Activated T-cell treated with anti-CD3 and anti-CD28 coated beads, Interleukin-2, amount 50 U/mL, for 1 hour (primary cell): ENCODE measurements at places on chromosomes 12 and 14.

DNA sequence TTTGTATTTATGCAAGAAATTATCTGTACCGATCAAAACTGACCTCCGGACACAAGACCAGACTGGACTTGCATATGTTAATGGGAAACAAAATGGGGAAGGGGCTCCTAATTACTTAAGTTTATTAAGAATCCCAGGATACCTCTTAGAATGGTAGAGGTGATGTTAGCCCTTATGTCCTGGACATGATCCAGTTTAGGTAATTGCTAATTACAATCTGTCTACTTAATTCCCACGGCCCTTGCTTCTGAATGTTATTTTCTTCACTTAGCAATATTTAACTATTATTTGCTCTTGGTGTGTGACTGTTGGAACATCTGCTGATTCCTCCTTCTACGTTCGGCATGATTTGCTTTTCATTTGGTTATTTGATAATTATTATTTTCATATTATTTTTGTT, 644.0 kb downstream of the DIO2 start:
- DNase-seq = no peak

- no peak for DNase-seq
These were observed 134.7 kb downstream of the FGD4 start for GRCh38 chr12:32533971-32534590.

- DNase-seq = no peak
These were observed 15.8 kb downstream of the CD9 start for GRCh38 chr12:6215932-6216494.

DNA sequence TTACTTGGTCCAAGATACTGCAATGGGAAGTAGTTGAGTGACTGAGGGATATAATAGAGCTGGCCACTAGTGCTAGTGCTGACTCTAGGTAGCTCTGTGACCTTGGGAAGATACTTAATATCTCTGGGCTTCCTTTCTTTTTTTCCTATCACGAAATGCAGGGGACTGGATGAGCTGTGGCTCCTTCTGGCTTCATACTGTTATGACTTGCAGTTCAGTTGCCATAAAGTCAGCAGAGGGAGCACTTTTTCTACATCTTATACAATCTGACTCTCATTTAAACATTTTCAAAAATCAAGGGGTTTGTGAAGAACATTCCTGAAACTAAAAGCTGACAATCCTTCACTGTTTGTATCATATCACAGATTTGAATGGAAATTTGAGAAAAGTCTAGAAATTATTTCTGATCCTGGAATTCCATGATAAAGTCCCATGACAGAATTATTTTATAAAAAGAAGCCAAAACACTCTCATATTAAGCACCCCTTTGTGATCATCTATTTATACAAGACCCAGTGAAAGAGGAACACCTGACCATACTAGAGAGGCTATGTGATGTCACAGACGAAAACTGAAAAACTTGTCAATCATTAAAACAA, 5.3 kb downstream of the BHLHE41 start:
- DNase-seq = no peak

DNA sequence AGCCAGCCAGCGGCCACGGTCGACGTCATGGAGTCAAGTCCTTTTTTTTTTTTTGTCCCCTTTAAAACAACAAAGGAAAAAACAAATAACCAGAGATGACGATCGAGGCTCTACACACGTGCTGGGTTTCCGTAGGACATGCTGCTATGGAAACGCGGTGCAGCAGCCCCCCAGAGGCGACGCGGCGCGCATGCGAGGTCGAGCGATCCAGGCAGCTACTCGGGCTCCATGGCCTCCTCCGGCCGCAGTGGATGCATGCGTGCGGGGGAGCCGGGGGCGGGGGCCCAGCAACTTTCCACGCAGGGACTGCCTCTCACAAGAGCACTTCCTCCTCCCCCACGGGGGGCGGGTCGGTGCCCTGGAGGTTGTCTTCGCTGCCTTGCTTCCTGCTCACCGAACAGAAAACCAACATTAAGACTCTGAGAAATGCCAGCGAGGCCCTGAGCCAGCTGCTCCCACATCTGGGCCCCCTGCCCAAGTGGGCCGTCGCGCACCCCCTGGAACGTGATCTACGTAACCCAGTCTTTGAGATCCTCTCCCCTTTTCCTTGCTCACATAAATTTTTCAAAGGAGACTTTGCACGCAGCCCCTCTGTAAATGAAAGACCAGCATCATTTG, 30.7 kb downstream of the P2RX4 start:
- DNase-seq = peak; percentile 97

DNA sequence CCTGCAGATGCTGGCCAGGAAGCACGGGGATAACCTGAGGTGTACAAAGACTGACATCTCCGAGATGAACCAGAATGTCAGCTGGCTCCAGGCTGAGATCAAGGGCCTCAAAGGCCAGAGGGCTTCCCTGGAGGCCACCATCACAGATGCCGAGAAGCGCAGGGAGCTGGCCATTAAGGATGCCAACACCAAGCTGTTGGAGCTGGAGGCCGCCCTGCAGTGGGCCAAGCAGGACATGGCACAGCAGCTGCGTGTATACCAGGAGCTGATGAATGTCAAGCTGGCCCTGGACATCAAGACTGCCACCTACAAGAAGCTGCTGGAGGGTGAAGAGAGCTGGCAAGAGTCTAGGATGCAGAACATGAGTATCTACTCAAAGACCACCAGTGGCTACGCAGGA, 380.0 kb upstream of the USP15 start:
- DNase-seq = no peak

DNA sequence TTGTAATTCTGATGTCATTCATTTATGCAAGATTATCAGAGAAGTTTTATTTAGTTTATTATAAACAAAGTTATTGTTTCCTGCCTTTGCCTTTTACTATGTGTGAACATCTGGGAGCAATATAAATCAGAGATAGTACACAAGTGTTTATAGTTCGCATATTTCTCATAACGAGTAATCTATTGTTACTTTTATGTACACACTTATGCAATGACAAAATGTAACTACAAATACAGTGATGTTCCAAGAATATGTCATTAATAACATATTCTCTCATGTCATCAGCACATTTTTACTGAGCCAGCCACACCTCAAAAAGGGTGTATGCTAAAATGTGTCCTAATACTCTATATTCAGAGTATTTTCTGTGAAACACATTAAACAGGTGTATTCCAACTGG, 243.2 kb downstream of the ALX1 start:
- no peak for DNase-seq

- no peak for DNase-seq
These were observed 5.8 kb downstream of the NID2 start for GRCh38 chr14:52063052-52063462.

- DNase-seq = no peak
These were observed 200.7 kb downstream of the SLC2A13 start for GRCh38 chr12:39905152-39905551.

DNA sequence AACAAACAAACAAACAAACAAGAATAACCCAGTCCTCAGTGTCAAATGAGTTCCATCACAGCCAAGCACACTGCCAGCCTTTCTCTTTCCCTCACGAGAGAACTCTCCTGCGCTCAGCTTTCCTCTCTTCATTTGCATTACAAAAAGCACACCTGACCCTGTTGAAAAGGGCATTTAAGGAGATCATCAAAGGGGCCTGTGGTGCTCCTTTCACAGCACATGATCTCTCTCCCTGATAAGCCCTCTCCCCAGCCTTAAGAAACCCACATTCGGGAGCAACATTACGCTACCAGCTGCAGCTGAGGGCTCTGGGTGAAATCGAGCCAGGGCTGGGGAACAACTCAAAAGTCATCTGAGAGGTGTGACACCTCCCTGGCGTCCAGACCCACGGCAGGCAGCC, 165.6 kb upstream of the TMCC3 start:
- DNase-seq = no peak

DNA sequence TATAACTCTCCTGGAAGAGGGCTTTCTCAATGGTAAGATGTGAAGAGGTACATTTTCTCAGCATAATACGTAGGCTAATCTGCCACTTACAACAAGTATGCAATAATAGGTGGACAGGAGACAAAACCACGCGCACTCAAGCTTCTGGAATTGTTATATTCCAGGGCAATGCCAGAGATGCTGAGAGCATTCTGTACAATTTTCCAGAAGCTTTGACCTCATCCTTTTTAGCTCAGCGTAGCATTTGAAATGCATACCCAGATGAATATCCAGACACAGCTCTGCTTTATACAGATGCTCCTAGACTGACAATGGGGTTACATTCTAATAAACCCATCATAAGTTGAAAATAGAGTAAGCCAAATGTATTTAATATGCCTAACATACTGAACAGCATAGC, 1492.4 kb upstream of the FLRT2 start:
- no peak for DNase-seq

DNA sequence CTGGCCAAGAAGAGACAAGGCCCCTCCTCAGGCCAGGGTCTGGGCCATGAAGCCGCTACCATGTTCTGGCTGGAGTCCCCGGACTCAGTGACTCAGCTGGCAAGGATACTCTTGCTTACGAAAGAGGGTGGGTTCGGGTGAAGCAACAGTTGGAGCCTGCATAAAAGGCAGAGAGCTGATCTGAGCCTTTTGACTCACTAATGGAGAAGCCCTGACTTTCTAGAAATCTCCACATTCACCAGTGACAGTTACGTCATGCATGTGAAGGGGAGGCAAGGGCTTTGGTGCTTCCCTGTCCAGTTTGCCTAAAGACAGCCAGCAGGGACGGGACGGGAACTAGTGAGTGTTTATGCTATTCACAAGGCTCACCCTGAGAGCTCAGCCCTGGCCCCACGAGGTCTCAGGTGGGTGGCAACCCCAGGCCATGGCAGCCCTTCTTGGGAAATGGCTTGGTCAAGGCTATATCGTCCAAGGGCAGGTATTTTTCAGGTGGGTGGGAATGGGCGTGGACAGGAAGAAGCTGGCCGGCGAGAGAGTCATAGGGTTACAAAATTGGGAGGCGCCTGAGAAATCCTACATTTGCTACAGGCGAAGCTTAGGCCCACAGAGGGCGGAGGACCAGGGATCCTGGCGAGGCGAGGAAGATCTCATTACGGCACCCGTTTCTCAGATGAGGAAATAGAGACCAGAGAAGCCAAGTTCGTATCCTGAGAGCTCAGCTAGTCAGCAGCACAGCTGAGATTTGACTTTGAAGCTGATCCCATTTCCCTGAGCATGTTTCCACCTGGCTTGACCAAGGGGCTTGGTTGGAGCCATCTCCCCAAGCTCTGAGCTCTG, 314.6 kb downstream of the BCL11B start:
- DNase-seq = no peak

DNA sequence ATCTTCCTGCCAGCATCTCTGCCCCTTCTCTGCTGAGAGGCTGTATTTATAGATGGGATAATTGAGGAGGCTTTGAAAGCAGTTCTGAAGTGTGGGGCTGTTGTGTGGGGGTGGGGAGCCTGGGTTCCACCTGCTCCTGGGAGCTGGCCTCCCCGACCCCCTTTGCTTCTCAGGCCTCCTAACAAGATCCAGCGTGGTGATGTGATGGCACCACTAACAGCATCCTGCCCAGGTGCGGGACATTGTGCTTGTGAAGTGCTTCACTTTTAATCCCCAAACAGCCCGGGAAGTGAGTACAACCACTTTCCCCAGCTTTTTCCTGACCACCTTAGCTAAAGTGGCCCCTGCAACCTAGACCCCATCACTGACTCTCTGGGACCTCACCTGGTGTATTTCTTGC, 95.1 kb upstream of the NRXN3 start:
- no peak for DNase-seq

GRCh38 chr12:58285551-58285950, 344.2 kb downstream of the ATP23 start:
- DNase-seq = no peak

- DNase-seq = no peak
These were observed 1151.4 kb upstream of the TMEM132C start for GRCh38 chr12:127115468-127116035.

DNA sequence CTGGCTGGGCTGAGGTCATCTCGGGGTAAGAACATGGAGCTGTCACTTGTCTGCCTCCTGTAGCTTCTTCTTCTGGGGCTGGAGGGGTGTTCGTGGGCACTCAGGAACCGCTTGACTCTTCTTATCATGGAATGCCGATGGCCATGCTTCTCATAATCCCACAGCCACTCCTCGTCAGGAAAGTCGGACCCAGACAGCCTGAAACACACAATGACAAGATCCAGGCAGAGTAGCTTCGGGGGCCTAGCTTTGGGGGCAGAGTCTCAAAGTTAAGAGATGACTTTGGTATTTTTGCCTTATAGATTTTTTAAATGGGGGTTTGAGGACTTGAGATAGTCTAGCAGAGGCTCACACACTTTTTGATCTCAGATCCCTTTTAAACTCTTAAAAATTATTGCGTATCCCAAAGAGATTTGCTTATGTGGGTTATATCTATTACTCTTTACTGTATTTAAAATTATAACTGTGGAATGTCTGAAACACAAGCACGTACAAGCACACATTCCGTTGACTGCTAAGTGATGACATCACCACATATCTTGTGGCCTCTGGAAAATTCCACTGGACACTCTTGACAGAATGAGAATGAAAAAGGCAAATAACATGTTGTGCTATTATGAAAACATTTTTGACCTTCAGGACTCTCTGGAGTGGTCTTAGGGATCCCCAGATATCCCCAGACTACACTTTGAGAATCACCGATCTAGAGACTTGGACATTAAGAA, 43.3 kb downstream of the BEST3 start:
- DNase-seq = no peak

GRCh38 chr12:82793751-82794281, 107.1 kb downstream of the TMTC2 start:
- no peak for DNase-seq

- no peak for DNase-seq
These were observed 62.0 kb downstream of the DYRK2 start for GRCh38 chr12:67710582-67710981.

GRCh38 chr14:54584097-54584496, 17.2 kb downstream of the SAMD4A start:
- no peak for DNase-seq

DNA sequence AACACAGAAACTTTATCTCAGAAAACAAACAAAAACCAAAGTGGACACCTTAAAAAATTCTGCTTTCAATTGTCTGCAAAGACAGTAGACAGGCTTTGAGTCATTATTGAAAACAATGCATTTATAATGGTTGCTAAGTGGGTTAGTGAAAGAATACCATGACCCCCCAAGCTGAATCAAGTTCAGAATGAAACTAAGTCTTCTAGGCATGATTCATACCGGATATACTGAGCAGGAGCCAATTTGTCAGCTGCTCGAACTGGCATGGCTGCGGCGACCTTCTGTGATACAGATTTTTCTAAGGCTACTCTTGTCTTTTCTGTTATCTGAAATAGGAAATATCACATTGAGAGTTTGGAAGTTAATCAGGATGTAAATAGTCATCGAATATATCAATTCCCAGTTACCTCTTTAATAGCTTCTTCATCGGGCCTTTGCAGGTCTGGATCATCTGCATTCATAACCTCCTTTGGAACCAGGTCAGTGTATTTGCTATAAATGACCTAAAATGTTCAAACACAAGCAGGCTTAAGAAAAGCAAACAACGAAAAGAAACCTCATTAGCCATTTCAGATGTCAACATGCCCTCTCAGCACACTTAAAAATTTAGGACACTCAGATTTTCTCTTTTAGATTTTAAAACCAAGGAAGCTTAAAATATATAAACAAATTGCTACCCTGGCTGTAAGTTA, 22.3 kb downstream of the SNW1 start:
- DNase-seq = no peak

DNA sequence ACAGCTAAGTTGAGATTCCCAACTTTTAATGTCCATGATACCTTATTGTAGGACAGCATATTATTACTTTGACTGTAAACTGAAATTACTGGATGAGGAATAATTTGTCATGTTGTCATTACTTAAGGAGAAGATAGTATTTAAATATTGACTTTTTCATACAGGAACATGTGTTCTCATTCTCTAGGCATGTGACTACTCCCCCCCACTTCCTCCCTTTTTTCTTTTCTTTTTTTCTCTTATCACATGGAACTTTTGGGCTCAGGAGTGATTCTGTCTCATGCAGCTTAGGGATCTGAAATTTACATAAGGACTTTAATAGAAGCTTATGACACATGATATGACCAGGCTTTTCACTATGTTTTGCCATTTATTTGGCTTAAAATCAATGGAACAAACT, 127.7 kb upstream of the SLCO1C1 start:
- no peak for DNase-seq
